ENCODE measurements at places on chromosomes 2 and 18.

DNA sequence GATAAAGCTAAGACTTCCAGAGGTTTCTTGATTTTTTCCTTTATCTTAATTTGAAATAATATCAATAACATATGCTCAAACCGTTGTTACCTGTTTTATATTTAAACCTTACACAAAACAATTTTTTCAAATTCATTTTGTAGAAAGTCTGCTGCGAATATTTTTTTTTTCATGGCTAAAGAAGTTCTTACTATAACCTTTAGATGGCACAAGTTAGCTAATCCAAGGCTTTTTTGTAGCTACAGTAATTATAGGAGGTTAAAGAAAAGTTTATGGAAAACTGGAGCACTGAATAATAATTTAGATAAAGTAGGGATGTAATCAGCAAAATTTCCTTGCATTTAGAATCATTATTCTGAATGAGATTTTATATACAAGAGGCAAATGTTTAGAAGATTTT is 78.0 kb upstream of the PNPT1 start:
- no peak for DNase-seq

DNA sequence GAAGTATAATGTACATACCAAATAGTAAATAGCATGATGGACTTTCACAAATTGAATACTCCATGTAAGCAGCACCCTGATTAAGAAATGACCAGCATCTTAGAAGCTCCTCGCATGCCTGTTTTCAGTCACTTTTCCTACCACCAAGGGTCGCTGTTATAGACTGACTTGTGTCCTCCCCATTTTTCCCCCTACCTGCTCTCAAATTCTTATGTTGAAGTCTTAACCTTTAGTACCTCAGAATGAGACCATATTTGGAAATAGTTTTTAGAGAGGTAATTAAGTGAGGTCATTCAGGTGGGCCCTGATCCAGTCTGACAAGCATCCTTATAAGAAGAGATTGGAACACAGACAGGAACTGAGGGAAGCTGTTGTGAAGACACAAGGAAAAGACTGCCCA is 125.9 kb downstream of the LYPD6 start:
- no peak for DNase-seq

DNA sequence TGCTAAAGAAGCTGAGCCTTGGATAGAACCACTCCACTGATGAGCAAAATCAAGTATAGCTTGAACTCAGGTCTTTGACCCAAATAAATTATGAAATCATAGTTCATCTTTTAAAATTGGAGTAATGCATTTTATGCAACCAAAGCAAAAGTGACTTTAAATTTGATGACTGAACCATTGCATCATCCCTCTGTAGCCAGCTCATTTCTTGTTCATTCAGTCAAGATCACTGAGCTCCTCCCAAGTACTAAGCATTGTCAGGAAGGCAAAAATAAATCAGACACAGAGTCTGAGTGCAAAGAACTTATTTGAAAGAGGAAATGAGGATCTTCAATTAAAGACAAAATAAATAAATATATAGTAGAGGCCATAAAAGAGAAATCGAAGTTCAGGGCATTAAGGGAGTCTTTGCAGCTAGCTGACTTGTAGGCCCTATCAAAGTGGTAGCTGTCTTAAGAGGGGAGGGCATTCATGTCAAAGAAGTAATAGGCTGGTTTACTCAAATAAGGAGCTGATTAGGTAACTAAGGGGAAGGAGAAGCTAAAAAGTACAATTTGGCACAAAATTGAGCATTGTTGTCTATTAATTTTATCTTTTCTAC is 411.8 kb downstream of the MTX2 start:
- DNase-seq: no peak

DNA sequence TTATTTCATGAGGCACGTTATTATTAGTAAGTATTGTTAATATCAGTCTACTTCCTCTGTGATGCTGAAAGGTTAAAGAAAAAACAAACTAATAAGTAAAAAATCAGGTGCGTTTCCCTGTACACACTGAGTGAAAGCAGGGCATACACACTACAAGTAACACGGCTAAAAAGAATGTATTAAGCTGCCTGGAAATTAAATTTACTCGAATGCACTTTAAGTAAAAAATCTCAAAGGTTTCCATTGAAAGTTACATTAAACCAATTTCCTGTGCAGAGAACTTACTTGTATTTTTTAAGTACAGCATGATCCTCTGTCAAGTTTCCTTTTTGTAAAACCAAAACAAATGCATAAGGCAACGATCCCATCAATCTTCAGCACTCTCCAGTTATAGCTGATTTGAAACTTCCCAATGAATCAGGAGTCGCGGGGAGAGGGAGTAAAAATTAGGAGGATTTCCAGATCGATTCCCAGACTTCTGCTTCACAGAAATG is 633 bp downstream of the BCL2 start:
- DNase-seq: no peak
